ENCODE measurements at places on chromosomes 16 and 17.
A peak's percentile ranks its signal among the peaks of the same experiment; 100 is the strongest.

DNA sequence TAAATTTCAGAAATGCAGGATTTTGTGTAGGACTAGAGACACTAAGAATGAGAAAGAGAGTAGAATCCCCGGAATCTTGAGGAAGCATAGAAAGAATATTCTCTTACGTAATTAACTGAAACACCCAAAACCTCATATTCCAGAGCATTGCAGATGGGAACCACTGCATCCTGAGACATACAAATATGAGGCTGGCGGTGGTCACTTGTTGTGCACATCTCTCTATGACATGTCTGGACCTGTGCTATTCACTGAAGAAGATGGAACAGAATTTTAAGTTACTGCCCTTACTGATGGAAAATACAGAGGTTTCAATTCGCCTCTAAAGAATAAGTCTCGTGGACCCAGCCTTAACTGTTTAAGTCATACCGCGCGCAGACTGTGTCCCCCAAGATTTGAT, 806 bp downstream of the RAD51C start:
- peak; percentile 38 for DNase-seq

GRCh38 chr17:46154151-46154816, 38.9 kb downstream of the KANSL1 start:
- DNase-seq = no peak

- DNase-seq = no peak
These were observed 56.5 kb downstream of the KSR1 start for GRCh38 chr17:27512511-27513346.

GRCh38 chr17:17808706-17809432, 27.9 kb downstream of the SREBF1 start:
- DNase-seq = peak; percentile 49

DNA sequence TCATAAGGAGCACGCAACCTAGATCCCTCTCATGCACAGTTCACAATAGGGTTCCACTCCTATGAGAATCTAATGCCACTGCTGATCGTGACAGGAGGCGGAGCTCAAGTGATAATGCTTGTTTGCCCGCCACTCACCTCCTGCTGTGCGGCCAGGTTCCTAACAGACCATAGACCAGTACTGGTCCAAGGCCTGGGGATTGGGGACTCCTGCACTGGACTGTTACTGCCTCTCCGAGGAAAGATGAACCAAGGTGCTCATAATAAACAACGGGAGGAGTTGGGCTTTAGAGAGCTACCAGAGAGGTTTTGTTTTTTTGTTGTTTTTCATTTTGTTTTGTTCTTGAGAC, 58.2 kb downstream of the TK2 start:
- DNase-seq = no peak

- no peak for DNase-seq
These were observed 145.7 kb downstream of the SNX29 start for GRCh38 chr16:12122202-12122601.

- no peak for DNase-seq
These were observed 19.7 kb downstream of the QPRT start for GRCh38 chr16:29698484-29699323.

GRCh38 chr16:77617553-77617952, 104.8 kb upstream of the NUDT7 start:
- no peak for DNase-seq

DNA sequence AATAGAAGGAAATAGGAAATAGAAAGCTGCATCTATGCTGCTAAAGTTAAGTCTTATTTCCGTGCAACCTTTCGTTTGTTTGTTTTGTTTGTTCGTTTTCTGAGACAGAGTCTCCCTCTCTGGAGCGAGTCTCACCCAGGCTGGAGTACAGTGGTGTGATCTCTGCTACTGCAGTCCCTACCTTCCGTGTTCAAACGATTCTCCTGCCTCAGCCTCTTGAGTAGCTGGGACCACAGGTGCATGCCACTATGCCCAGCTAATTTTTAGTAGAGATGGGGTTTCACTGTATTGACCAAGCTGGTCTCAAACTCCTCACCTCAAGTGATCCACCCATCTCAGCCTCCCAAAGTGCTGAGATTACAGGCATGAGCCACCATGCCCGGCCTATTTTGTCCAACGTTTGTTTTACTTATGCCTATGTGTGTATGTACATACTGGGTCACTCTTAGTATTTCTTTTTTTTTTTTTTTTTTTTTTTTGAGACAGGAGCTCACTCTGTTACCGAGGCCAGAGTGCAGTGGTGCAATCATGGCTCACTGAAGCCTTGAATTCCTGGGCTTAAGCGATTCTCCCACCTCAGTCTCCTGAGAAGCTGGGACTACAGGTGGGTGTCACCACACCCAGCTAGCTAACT, 16.8 kb downstream of the BMERB1 start:
- DNase-seq = no peak

GRCh38 chr17:77282524-77283515, 142.1 kb downstream of the SEC14L1 start:
- no peak for DNase-seq

DNA sequence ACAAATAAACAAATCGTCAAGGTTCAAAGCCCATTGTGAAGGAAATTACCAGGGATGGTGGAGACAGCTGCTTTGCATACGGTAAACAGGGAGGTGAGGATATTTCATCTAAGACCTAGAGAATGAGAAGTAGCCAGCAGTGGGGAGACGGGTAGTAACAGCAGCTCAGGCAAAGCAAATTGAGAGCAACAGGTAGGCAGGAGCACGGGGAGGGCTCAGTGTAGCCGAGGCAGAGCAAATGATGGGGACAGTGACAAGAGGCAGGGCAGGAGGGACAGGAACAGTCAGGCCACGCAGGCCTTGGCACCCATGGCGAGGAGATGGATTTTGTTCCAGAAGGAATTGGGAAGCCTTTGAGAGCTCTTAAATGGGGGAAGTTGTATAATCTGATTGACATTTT, 29.0 kb upstream of the SBK1 start:
- no peak for DNase-seq

GRCh38 chr17:28788100-28788499, 44.3 kb downstream of the TRAF4 start:
- no peak for DNase-seq

- no peak for DNase-seq
These were observed 320.7 kb downstream of the MAP2K4 start for GRCh38 chr17:12341328-12341727.

DNA sequence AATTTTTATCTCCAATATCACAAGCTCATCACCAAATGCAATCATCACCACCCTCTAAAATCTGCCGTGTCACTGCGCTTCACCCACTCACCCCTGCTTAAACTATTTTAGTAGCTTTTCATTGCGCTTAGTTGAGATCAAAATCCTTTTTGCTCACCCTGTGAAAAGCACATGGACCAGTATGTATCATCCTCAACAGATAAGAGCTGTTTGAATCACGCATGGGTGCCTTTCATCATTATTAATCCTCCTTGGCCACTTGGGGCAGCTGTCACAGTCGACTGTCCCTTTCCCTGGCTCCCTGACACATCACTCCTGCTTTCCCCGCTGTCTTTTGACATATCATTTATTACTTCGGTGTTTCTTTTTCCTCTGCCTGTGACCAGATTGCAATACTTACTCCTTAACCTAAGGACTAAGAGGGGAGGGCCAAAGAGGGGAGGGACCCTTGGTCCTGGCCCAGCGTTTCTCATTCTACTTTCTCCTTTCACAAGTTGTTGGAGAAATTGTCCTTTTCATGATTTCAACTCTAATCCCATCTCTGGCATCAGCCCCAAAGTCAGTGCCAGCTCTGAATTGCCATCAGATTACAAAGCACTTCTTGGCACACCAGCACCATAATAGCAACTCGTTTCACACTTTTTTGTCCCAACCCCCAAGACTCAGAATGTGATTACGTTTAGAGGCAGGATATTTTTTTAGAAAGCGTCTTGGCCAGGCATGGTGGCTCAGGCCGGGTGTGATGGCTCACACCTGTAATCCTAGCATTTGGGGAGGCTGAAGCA, 8.6 kb upstream of the KDM6B start:
- DNase-seq = no peak

DNA sequence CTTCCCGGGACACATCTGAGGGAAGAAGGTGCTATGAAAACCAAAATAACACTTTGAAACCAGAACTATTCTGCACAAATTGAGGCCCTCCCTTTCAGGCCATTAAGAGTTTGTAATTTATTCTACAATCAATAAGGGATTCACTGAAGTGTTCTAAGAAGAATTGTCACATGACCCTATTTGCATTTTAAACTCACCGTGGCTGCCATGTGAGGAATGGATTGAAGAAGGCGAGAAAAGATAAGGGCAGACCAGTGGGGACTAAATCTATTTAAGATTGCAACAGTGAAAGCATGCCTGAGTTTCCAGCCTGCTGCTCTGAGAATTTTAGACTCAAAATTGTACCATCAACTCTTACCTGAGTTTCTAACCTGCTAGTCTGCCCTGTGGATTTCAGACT, 408.8 kb upstream of the SALL1 start:
- DNase-seq = no peak
